Activated CD8-positive, alpha-beta T cell treated with anti-CD3 and anti-CD28 coated beads for 36 hours (primary cell): ENCODE measurements at places on chromosomes 11 and 22.

GRCh38 chr11:107042748-107043147 is 24.5 kb upstream of the GUCY1A2 start:
- no peak for DNase-seq

GRCh38 chr22:36331912-36332622 is 55.7 kb downstream of the MYH9 start:
- DNase-seq = peak; percentile 76

DNA sequence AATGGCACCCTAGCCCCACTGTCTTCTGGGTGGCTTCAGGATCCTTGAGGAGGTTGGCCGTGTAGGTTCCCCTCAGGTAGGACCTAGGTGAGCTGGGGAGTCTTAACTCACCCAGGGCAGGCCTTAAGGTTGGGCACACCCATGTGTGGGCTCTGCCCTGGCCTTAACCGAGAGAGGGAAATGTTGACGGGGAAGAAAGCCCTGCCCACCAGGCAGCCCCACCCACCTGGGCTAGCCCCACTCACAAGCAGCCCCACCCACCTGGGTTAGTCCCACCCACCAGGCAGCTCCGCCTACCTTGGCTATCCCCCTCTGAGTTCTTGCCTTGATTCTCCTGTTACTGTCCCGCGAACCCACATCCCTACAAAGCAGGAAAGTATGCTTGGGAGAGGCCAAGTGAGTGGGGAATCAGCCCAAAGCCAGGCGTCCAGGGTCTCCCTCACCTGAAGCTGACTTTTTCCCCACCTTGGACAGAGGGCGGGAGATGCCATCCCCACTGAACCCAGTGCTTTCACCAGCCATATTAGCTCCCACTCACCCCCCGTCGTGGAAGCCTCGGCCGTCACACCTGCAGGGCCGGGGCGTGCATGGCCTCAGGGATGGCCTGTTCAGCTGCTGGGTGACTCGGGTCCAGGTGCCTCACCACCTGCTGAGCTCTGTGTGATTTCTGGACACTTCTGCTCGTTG is at the start of gene MYEOV:
MYEOV (plus strand) TSS at position 337 of the 687 bp plus-strand sequence. CDS start 1,200 bp downstream, outside the sequence.
- DNase-seq = peak; percentile 70

DNA sequence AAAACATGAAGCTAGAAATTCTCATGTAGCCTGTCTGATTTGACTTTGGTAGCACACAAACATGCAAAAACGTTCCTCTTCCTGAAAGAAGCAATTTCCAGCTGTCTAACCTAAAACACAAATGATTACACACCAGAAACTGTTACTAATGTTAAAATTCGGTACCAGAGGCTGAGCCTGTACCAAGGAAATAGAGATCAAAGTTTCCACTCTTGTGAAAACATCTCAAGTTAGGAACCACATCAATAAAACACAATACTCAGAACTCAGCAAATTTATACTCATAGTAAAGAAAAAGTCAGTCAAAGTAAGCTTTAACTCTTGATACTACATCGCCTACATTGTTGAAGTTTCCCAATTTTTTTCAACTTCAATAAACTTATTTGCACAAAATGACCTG is 107.8 kb downstream of the FCHSD2 start:
- no peak for DNase-seq

- DNase-seq = no peak
Observed at GRCh38 chr22:39230261-39231196, 14.3 kb downstream of the PDGFB start.

DNA sequence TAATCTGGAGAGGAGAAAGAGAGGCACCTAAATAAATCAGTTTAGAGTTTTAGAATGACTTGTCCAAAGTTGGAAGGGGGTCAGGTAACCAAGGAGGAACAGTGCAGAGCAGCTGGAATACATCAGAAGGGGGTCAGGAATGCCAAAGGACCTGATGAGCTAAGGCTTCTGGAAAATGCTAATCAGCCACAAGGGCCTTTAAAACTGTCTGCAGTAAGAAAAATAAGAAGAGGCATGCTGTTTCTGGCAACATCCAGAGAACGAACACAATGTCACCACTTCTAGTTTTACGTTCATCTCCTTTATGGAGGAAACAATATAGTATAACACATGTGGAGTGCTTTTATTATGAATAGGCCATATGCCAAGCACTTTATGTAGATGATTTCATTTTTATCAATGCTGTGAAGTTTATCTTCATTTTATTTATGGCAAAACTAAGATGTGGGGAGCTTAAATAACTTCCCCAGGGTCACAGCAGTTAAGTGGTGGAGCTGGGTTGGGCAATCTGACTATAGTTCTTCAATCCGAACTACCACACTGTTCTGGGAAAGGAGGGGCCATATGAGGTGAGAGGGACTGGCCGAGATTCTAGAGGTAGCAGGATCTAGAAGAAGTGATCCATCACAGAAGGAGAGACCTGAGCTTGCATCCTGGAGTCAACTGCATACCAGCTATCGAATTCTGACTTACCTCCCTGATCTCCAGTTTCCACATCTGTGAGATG is 22.6 kb downstream of the ACO2 start:
- DNase-seq = no peak

GRCh38 chr11:126518071-126518971 is 162.8 kb downstream of the ST3GAL4 start:
- no peak for DNase-seq

DNA sequence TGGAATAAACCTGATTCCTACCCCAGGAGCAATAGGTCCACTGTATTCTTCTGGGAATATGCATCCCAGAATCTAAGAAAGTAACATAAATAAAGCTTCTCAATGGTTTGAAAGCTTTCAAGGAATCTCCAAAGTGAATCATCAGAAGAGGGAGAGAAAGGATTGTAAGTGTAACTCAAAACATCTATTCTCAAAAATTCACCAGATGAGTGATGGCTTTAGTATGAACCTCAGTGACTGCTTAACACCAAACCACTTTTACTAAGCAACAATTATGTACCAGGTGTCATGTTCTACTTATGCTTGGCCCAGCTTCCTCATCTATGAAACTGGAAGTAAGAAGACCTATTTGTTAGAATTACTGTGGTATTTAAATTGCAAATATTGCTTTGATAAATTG is 7.4 kb downstream of the RAB38 start:
- DNase-seq = no peak

DNA sequence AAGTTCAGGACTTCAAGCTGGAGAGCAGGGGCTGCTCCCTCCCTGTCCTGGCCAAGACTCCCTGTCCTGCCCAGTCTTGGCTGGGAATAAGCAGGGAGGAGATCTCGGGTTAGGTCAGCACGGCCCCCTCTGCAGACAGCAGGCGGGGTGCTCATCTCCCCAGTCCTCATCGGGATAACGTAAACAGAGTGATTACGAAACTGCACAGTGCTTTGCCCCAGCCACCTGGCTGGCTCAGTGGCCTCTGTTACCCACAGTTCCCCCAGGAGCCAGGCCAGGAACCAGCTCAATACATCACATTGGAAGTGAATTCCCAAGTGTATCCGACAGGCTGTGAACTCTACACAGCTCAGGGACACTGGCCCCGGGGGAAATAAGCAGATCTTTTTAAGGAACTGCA is 42.7 kb upstream of the KCNJ11 start:
- DNase-seq = no peak

- DNase-seq = no peak
Observed at GRCh38 chr11:12024254-12024926, 16.0 kb upstream of the DKK3 start.

DNA sequence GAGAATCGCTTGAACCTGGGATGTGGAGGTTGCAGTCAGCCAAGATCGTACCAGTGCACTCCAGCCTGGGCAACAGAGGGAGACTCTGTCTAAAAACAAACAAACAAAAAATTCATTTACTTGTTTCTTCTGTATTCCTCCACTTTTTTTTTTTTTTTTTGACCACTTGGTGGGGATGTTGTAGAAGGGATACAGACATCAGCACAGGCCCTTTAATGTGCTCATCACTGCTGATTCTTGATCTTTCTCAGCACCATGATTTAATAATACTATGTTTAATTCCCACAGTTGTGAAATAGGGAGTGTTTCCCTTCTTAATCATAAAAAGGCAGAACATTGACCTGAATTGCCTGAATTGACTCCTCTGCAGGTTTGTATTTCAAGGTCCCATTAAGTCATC is 4.5 kb downstream of the TTC9C start:
- DNase-seq = no peak

DNA sequence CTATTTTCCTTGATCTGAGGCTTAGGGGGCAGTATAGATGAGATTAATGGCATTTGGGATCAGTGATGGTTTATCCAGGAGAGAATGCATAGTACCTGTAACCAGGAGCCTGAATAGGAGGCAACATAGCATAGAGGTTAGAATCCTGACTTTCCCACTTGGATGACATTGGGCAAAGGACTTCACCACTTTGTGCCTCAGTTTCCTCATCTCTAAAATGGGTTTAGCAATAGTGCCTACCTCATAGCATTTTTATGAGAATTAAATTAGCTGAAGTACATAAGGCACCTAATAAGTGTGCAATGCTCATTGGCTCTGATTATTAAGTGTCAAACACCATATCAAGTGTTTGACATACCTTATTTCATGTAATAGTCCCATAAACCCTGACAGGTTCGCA is 30.8 kb downstream of the CD44 start:
- no peak for DNase-seq

DNA sequence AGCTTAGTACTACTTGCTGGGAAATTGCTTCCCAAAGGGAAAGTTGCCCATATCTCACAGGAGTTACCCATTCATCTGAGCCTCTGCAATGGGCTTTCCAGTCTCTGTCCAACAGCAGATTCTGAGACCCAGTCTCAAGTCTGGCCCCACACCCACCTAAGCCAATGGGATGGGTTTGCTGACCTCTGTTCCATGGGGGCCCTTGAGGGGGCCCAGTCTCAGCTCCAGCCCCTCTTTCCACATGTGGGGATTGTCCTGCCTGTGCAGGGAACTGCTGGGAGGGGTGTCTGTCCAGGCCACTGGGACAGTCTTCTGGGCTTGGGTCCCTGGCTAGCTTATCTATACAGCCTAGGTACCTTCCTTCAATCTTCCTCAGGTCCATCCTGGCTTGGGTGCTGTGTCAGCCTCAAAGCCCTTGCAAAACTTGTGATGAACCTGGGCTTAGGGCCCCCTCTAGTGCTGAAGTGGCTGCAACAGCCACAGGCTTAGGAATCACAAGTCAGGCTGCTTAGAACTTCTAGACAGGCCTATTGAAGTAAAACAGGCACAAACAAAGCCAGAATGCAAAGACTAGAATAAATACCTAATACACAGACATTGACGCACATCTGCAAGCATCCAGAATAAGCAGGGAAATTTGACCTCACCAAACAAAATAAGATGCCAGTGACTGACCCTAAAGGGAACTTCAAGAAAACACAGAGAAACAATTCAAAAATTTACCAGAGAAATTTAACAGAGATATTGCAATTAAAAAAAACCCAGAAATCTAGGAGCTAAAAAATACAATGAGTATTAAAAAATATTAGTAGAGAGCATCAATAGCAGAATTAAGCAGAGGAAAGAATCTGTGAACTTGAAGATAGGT is 11.7 kb upstream of the PATL1 start:
- DNase-seq = peak; percentile 72

GRCh38 chr11:68315171-68315920 is 3.0 kb downstream of the LRP5 start:
- DNase-seq = no peak

DNA sequence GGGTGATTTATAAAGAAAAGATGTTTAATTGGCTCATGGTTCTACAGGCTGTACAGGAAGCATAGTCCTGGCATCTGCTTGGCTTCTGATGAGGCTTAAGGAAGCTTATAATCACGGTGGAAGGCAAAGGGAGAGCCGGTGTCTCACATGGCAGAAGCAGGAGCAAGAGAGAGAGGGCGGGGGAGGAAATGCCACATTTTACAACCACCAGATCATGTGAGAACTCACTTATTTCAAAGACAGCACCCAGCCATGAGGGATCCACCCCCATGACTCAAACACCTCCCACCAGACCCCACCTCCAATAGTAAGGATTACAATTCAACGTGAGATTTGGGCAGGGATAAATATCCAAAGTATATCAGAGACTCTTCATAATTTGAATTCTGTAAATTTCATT is 200.7 kb downstream of the MSANTD4 start:
- DNase-seq = no peak

DNA sequence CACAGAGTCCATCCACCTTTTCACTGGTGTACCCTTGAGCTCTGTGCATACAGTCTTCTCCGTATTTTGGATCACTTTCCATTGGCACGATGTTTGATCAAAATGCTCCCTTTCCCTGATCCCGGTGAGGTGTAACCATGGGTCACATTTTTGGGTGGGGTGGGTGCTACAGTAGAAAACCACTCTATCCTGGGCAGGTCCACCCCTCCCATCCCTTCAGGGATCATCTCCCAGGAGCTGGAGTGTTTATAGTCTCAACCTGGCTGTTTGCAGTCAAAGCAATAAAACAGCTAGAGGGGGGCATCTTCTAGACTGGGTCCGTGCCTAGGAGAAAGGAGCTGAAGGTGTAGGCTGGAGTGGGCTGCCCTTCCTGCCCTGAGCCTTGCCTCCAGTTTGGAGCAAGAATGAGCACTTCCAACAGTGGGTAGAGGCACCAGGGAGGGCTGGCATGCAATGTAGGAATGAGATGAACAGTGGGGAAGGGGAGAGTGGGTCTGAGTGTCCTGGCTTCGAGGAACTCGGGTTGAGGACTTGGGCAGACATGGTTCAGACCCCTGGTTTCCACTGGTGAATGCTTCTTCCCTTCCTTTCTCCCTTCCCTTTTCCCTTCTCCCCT is 38.8 kb downstream of the RNF141 start:
- no peak for DNase-seq

DNA sequence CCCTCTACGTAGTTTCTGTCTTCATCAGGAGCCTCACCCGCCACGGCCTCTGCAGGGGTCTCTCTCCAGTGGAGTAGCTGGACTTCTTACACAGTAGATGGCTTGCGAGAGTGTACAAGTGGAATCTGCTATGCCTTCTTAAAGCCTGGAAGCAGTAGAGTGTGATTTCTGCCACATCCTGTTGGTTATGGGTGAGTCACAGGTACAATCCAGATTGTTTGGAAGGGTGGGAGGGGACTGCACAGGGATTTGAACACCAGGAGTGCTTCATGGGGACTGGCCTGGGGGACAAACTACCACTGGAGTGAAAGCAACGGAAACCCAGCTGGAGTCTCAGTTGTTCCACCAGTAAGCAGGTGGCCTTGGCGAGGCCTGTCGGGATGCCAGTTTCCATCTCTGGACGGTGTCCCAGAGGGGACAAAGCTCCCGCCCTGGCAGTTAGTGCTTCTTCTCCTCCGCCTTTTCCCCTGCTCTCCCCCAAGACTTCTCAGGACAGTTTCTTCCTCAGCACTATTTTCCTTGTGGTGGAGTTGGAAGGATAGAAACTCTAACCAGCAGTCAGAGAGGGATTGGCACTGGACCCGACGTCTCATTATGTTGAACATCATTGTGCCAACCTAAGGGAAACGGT is 85.0 kb upstream of the RCN1 start:
- no peak for DNase-seq

GRCh38 chr22:42261296-42261695 is 9.2 kb downstream of the TCF20 start:
- no peak for DNase-seq

DNA sequence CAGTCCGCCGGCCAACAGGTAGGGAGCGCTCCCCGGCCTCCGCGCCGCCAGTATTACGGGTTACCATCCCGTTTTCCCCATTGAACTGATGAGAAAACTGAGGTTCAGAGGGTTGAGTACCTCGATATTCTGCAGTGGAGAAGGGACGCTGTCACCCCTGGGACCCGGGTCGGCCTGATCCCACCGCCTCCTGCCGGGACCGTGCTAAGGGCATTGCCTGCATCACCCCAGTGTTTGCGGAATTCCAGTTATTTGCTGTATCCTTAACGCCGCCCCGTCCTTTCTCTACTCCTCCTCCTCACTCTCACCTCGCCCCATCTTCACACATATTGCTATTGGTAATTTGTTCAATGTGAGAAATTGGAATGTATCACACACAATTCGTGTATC is 370 bp upstream of the A4GALT start:
- no peak for DNase-seq
